GM10248 (cell line): ENCODE measurements at places on chromosomes 12 and 14.
A peak's percentile ranks its signal among the peaks of the same experiment; 100 is the strongest.

- no peak for DNase-seq
These were observed 50.7 kb downstream of the BICDL1 start for GRCh38 chr12:120039711-120040110.

DNA sequence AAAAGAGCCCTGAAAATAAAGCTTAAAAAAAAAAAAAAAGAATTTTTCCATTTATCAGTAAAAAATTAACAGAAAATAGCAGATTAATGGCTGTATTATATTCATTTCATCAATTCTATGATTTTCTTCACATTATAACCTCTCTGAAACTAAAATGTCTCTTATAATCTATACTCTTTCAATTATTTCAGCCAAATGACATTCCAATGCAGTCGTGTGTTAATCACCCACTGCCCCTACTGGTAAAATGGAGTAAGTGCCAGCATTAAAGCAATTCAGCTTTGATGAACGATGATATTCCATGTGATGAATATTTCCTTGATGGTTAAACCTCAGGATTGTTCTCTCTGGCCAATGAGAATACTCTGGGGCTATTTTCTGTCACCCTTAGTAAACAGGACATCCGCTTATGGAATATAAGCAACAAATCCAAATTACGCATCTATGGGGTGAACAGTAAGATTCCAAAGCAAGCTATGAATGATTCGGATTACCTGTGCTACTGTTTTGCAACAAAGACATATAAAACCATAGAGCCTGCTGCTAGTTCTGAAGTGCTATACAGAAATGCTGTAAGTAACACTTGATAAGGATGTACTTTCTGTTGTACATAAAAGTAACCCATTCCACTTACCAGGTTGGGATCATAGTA, 20.3 kb upstream of the SYCP3 start:
- DNase-seq, result peak; percentile 44

DNA sequence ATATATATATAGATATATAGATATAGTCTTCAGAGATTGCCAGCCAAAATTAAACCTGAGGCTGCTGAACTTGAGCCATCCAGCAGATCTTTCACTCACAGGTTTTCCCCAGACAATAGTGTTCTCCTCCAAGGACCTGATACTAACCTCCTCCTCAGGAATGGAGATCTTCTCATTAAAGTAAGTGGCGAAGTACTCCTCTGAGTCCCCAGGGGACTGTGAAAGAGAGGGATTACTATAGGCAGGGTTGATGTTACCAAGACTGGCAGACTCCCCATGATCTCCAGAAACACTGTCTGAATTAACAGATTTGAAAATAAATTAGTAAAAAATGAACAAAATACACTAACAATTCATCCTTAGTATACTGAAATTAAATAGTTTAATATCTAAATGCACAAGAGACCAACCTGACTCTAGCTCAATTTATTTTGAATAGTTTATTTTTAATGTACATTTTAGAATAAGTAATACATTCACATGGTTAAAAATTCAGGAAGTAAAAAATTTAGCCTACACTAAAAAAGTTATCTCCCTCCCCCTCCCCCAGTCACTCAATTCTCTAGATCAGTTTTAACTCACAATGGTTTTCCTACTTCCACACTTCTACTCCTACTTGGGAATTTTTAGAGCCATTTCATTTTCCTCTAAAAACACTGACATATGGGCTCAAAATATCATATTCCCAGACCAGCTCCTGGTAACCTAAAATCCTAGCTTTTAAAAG, 17.7 kb downstream of the SLC11A2 start:
- DNase-seq, result no peak

DNA sequence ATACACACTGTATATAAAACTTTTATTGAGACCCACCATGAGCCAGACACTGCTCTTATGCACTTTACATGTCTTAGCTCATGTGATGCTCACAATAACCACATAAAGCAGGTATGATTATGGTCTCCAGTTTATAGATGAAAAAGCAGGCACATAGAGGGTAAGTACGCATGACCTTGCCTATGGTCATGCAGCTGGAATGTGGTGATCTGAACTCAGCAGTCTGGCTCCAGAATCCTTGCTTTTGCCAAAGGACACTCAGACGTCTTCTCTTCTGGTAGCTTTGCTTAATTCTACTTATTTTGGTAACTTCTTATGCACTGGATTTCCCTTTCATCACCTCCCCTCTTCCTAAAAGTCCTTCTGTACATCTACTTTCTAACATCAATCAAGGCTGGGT, 103.3 kb upstream of the CRY1 start:
- no peak for DNase-seq

- DNase-seq, result no peak
These were observed 12.3 kb upstream of the GLT1D1 start for GRCh38 chr12:128840862-128841468.

- DNase-seq, result no peak
These were observed 11.1 kb upstream of the EPS8 start for GRCh38 chr12:15800278-15800677.

DNA sequence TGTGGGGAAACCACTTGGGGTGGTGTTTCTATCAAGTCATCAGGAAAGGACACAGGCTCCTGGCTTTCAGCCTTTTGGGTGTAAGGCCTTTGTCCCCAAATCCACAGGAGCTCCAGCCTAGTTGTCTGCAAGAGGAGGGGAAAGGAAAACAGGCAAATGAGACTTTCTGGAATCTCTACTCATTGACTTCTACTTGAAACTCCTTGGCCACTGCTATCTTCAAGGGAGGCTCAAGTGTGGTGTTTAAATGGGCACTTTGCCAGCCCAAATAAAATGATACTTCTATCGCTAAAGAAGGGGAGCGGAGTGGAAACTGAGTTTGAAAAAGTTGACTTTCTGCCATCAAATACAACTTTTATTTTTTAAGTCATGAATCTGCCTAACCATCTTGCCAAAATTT, 445.9 kb upstream of the RGS6 start:
- no peak for DNase-seq

GRCh38 chr14:61452452-61452851, 131.1 kb downstream of the PRKCH start:
- DNase-seq, result no peak

DNA sequence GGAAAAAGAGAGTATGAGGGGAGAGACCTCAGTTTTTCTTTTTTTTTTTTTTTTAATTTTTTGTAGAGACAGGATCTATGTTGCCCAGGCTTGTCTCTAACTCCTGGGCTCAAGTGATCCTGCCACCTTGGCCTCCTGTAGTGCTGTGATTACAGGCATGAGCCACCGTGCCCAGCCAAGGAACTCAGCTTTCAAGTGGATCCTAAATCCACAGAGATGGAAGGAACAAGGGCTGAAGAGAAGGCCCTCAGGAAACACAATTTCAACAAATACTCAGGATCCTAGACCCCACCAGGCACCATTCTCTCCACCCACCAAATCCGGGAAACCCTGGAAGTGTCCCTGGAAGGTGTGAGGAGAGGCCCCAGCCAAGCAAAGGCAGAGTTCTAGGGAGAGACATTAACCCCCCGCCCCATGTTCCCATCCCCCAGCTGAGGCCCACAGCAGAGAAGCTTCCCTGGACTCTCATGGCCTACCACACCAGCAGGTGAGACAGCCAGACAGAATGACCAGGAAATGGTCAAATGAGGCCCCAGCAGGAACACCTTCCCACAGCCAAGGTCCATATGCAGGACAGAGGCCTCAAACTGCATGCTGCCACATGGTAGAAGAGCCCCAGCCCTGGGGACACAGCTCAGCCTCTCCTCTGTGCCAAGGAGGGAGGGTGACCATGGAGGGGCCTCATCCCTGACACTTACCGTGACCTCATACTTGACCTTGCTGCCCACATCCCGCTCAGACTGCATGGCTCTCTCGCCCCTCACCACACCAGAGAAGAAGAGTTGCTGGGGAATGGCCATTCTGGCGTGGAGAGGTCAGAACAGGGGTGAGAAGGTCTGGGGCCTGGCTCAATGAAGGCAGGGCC, 14.1 kb downstream of the ITGA7 start:
- DNase-seq, result no peak

GRCh38 chr14:104680806-104681688, 8.4 kb upstream of the INF2 start:
- DNase-seq, result peak; percentile 72

GRCh38 chr12:40331886-40332285, 107.1 kb downstream of the LRRK2 start:
- DNase-seq, result no peak

- no peak for DNase-seq
These were observed 1.6 kb downstream of the TDP1 start for GRCh38 chr14:89957376-89957775.

GRCh38 chr12:110657747-110658146, 31.2 kb downstream of the HVCN1 start:
- no peak for DNase-seq

- DNase-seq, result no peak
These were observed 77.5 kb downstream of the LIN7A start for GRCh38 chr12:80860206-80860605.

GRCh38 chr14:67944605-67945004, 125.0 kb downstream of the RAD51B start:
- no peak for DNase-seq

- DNase-seq, result no peak
These were observed 25.6 kb downstream of the MDM1 start for GRCh38 chr12:68306564-68306963.

GRCh38 chr12:131511803-131512561, 198.9 kb upstream of the SFSWAP start:
- DNase-seq, result no peak

- no peak for DNase-seq
These were observed at the start of gene SLC6A13 for GRCh38 chr12:262817-263216. Gene SLC6A13 (minus strand): TSS chr12:262836. CDS start chr12:260052, 2,784 bp downstream.

- peak; percentile 49 for DNase-seq
These were observed 4.7 kb upstream of the CREBL2 start for GRCh38 chr12:12606781-12607589.

DNA sequence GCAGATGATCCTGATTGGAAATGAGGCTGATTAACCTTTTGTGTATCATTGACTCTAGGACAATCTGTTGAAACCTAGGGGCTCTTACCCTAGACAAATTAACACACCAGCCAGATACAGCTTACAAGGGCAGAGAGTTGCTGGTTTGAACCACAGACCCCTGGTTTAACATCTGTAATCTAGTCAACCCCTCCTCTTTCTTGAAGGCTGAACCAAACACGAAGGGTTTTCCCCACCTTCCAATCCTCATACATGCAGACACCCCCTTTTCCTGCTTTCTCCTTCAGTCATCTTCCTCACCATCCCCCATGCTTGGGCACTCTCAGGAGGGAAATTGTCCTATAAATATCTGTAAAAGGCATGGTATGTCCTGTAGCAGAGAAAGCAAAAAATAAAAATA, 126.0 kb upstream of the HIF1A start:
- no peak for DNase-seq
